ENCODE measurements at places on chromosomes 5 and 9.

DNA sequence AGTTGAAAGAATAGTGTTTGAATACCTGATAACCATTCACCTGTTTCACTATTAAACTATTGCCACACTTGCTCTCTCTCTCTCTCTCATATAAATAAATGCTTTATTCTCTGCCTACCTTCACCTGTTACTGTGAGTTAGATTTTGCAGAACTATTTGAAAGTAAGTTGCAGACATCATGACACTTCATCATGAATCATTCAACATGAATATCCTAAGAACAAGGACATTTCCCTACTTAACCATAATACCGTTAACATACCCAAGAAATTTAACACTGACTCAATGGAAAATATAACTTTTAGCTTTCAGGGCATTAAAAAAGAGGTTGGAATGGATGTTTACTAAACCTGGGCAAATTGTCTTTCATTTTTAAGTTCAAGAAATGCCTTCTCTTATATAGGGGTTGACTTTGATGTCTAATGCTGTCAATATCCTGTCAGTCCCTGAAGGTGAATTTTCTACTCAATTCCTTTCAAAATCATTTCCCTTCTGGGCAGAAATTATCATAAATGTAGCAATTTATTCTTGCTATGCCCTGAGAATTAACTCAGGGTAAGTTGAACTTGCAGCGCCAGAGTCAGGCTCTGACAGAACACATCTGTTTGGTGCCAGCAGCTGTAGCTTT, 582.6 kb upstream of the TLE4 start:
- H3K4me3 ChIP-seq: no peak overlapping the region
- no peaks in the 10 kb centered on the region for H3K36me3 ChIP-seq
- no peak for DNase-seq
- no peak overlapping the region for H3K27ac ChIP-seq
- H3K27me3 ChIP-seq: no peaks in the 10 kb centered on the region

DNA sequence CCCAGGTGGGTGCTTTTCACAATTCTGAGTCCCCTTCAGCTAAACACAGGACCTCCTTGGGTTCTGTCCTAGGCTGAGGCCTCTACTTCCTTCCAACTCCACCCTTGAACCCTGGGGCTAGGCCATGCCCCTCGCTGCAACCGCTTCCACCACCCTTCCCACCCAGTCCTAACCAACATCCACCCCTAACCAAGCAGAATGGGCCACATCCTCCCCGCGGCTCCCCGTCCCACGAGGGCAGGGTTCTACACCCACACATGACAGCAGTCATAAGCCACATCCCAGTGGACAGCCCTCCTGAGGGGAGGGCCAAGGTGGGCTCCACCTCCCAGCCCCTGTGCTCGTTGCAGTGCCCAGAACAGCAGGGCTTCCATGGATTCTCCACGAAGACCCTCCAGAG, 65.8 kb downstream of the SHB start:
- DNase-seq: no peak
- H3K4me3 ChIP-seq: no peak overlapping the region
- no peaks in the 10 kb centered on the region for H3K36me3 ChIP-seq
- H3K27me3 ChIP-seq: no peaks in the 10 kb centered on the region
- no peak overlapping the region for H3K27ac ChIP-seq

DNA sequence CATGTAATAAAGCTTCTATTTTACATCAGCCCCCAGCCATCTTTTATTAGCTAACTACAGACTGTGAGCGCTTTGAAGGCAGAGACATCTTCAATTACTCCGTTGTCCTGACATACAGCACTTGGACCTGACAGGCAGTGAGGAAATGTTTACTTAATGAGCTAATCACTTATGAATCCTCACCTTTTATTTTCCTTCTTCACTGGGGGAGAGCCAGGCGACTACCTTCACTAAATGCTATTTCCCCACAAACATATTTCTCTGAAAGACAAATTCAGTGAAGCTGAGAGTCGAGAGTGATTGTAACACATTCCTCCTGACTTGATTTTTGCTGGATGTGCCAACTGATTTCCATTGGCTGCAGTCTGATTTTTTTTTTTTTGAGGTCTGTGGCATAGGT, 192.1 kb upstream of the CLINT1 start:
- H3K36me3 ChIP-seq: no peaks in the 10 kb centered on the region
- no peak overlapping the region for H3K4me3 ChIP-seq
- no peaks in the 10 kb centered on the region for H3K4me1 ChIP-seq
- H3K27ac ChIP-seq: no peak overlapping the region

- no peak overlapping the region for H3K4me3 ChIP-seq
- H3K4me1 ChIP-seq: no peaks in the 10 kb centered on the region
- no peak overlapping the region for H3K27ac ChIP-seq
- H3K36me3 ChIP-seq: no peaks in the 10 kb centered on the region
Observed at GRCh38 chr5:5581080-5581479, 158.6 kb downstream of the ICE1 start.

Measured in T-cell (primary cell).